SK-N-DZ (cell line): ENCODE measurements at places on chromosomes 13 and 19.
A peak's percentile ranks its signal among the peaks of the same experiment; 100 is the strongest.

- no peak for DNase-seq
These were observed 24.3 kb downstream of the GPX4 start for GRCh38 chr19:1128106-1128505.

DNA sequence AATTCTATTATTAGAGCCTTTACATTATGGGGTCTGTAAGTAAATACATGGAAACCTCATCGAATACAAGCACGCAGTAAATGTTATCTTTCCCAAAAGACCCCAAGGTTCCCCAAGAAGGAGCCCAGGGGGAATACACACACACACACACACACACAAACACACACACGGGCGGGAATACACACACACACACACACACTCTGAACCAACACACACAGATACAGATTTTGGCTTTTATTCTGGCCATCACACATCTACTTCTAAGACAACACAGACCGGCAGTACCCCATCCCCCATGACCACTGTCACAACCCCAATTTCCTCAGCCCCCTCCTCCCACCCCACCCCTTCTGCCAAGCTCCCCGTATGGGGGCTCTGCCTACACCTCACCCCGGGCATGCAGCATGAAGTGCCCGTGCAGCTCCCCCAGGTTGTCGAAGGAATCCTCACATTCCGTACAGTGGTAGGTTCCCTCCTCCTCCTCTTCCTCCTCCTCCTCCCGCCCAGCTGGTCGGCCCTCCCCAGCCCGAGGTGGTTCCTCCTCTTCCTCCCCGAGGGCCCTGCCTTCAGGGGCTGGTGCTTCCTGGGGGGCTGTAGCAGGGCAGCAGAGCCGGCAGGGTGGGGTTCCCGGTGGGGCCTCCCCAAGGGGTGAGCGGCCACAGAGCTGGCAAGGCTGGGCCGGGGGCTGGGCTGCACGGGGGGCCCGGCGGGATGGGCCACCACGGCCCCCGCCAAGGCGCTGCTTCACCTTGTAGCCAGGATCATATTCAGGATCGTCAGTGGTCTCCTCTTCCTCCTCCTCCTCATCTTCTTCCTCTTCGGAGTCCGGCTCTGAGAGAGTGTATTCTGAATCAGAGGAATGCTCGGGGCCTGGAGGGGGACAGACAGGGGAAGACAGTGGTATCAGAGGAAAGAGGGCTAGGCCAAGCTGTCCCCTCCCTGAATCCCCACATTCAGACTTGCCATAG is 4.4 kb upstream of the SRRM5 start:
- no peak for DNase-seq

GRCh38 chr13:78540058-78540457 is 63.3 kb downstream of the POU4F1 start:
- no peak for DNase-seq

DNA sequence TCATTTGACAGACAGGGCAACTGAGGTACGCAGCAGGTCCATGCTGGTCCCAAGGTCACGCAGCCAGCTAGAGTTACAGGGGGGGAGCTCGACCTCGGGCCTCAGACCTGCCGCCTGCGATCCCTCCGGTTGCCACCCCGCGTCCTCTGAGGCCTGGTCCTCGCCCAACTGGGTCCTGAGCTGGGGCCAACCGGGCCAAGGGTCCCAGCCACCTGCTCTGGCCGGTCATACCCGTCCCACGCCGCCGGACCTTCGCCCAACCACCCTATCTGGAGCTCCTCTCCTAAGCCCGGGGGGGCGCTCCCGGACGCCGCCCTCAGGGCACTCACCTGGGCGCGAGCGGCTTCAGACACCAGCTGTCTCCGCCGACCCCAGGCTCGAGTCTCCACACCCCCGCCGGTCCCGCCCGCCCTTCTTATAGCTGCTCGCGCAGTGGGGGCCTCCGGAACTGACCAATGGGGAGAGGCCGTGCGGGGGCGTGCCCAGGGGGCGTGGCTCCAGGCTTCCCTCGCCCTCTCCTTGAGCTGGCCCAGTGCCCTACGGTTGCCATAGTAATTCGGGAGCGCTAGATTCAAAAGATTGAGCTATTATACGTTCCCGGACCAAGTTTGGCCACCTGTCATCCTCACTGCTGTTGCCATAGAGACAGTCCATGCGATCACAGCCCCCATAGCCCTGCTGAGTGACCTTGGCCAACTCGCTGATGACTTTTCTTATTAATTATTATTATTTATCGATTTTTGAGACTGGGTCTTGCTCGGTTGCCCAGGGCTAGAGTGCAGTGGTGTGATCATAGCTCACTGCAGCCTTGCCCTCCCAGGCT is at the start of gene PLIN5:
TSS of gene PLIN5 (minus strand) at position 389 of the 823 bp plus-strand sequence. CDS start 1,150 bp downstream, outside the sequence.
- peak; percentile 90 for DNase-seq

- no peak for DNase-seq
These were observed 3.6 kb downstream of the UQCR11 start for GRCh38 chr19:1601613-1602064.

DNA sequence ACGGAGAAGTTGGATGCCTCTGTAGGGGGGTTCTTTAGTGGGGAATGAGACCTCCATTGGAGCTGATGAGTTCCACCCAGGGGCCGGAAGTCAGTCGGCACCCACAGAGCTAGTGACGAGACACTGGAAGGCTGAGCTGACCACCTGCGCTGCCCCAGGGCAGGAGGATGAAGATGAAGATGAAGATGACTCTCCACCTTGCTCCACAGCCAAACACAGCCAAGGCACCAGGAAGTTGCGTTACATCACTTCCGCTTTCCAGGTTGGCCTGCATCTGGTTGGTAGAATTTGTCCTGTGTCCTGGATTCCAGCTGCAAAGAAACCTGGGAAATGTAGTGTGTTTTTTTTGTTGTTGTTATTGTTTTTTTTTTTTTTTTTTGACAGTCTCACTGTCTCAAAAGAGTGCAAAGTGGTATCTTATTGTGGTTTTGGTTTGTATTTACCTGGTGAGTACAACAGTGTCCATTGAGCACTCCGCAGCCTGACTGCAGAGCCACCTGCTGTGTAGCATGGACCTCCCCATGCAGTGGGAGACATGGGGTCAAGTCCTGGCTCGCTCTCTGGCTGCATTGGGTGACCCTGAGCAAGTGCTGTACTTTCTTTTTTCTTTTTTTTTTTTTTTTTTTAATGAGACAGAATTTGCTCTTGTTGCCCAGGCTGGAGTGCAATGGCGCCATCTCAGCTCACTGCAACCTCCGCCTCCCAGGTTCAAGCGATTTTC is 1.9 kb downstream of the TBC1D17 start:
- DNase-seq = no peak

GRCh38 chr13:27308941-27309340 is 38.3 kb downstream of the RASL11A start:
- DNase-seq = no peak

GRCh38 chr13:45385907-45386553 is 32.1 kb downstream of the SLC25A30 start:
- DNase-seq = no peak

DNA sequence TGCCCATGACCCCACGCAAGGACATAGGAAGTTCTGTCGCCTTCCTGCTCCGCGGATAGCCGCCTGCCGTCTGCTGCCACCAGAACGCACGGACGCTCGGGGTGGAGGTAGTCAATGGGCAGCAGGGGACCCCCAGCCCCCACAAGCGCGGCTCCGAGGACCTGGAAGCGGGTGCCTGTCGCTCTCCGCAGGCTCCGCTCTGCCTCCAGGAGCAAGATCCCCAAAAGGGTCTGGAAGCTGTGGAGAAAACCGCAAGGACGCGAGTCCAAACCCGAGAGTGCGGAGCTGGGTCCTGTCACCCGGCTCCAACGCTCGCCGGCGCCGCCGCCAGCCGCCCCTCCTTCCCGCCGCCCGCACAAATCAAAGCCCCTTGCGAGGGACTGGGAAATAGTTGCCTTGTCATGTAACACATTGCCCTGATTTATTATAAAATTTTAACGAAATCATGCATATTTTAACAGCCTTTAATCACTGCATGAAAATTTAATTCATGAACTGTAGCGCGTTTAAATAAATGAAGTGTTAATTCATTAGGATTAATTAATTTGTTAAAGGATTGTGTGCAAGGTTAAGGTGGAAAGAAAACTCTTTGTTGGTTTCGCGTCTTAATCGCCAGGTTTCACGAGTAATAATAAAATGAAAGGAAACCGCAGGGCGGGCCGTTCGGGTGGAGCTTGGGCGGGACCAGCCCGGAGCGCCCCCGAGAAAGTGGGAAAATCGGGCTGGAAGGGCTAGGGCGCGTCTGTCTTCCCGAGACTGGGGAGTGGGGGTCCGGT is 5.5 kb upstream of the POU4F1 start:
- DNase-seq = no peak

DNA sequence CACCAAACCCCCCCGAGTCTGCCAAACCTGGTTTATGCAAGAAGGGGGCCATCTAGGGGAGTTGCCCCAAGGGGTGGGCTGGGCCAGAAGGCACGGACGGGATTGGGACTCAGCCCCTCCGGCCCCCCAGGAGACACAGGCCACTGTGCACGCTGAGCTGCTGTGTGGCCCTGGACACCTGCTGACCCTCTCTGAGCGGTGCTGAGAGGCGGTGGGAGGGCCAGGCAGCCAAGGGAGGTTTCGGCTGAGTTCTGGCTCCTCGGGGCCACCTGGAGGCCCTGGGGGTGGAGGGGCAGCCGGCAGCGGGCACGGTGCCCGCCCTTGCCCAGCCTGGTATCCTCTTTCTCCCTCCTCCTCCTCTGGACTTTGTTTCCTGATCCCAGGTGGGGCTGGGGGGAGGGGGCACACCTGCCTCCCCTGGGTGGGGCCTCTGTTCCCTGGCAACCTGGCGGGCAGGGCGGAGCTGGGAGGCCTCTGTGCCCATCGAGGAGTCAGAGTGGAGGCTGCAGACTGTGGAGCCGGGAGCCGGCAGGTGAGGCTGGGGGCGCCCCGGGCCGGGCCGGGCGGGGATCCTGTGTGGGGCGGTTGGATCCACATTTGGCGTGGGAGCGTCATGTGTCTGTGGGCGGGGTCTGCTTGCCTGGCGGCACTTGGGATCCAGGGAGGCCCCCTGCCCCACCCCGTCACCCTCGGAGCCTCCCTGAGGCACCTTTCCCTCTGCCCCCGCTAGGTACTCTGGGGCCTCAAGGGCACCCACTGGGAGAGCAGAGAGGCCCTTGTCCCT is at the start of gene MISP:
TSS of gene MISP (plus strand) at position 473 of the 784 bp plus-strand sequence. CDS start 5,835 bp downstream, outside the sequence.
- DNase-seq = no peak

GRCh38 chr19:38185562-38185961 is 38.5 kb downstream of the DPF1 start:
- DNase-seq = no peak

DNA sequence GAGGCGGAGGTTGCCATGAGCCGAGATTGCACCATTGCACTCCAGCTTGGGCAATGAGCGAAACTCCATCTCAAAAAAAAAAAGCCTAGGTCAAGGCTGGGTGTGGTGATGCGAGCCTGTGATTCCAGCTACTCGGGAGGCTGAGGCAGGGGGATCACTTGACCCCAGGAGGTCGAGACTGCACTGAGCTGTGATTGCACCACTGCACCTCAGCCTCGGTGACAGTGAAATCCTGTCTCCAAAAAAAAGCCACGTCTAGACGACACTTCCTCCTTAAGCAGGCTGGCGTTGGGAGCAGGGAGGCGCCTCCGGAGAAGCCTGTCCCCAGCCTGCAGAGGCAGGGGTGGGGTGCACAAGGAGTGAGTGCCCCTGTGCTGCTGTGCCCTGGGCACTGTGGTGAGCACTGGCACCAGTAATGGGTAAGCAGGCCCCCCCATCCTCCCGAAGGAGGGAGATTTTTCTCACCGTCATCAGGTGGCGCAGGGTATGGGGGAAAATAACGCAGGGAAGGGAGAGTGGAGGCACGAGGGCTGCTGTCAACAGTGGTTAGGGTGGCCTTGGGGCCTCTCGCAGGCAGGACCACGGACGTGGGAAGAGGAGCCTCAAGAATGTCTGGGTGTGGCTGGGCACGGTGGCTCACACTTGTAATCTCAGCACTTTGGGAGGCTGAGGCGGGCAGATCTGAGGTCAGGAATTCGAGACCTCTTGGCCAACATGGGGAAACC is 706 bp downstream of the P2RY11 start:
- DNase-seq = no peak

DNA sequence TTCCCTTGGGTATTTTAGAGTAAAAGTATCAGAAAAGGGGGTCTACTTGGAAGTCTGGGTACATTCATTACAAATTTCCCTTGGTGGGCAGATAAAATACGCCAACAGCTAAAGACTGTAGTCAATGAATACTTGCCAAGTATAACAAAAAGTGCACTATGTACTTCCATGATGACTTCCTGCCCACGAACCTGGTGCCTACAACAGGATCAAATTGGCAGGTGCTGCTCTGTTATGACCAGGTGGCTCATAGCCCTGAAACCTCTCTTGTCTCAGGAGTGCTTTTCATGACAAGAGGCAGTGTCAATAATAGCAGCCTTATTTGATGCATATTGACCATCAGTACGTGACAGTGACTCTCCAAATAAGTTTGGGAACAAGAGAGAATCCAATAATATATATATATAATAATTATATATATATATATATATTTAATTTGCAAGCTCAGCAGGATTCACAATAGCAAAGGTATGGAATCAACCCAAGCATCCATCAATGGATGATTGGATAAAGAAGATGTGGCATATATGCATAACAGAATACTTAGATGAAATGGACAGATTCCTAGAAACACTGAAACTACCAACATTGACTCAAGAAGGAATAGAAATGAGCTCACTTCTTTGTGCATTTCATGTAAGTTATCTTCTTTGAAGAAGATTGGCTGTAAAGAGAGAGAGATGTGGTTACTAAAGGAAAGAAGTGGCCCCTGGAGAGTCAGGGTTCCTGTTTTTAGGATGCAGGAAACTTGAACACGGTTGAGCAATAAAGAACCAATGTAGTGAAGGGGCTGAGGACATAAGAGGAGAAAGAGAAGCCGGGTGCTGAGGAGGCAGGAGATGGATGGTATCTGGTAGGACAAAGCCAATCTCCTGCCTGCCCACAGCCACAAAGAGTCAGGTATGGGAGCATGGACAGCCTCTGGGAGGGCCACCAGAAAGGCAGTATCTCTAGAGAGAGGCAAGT is 52.0 kb upstream of the GTF2F2 start:
- DNase-seq = no peak
